Activated gamma-delta T cell treated with anti-CD3 and anti-CD28 coated beads, Interleukin-2, amount 50 U/mL, for 16 hours (primary cell): ENCODE measurements at places on chromosomes 5 and 9.

DNA sequence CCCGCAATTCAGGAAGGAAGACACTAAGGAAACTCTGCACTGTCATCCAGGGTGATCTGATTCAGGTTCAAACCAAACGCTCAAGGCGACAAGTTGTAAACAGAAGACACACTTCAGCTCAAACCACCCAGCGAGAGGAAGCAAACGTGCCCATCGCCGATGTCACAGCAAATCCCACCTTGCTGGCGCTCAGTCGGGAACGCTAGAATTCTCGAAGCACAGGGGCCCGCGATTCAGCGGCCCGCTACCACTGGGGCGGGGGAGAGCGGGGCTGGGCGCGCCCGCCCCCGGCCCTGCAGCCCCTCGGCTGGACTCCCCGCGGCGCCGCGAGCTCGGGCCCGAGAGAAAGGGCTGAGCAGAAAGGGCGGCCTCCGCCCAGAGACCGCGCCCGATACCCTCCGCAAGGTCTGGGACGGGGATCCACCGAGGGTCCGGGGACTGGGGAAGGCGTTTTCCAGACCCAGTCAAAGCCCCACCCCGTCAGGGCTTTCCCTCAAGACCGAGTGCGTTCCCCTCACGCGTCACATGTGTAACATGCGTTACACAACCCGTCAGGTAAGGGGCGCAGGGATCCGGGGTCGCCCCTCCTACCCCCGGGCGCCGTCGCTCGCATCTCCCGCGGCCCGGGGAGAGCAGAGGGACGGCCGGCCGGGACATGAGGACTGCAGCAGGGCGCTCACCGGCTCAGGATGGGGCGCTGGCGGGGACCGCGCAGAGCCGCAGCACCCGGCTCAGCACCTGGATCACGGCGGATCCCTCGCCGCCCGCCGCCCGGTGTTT lies 469 bp downstream of the AGTPBP1 start:
- peak; percentile 44 for DNase-seq

GRCh38 chr9:82601293-82601771 lies 461.6 kb downstream of the RASEF start:
- no peak for DNase-seq

GRCh38 chr9:4657426-4658159 lies 4.5 kb upstream of the PLPP6 start:
- DNase-seq, result no peak

GRCh38 chr9:101093620-101094019 lies 65.1 kb downstream of the PLPPR1 start:
- no peak for DNase-seq

DNA sequence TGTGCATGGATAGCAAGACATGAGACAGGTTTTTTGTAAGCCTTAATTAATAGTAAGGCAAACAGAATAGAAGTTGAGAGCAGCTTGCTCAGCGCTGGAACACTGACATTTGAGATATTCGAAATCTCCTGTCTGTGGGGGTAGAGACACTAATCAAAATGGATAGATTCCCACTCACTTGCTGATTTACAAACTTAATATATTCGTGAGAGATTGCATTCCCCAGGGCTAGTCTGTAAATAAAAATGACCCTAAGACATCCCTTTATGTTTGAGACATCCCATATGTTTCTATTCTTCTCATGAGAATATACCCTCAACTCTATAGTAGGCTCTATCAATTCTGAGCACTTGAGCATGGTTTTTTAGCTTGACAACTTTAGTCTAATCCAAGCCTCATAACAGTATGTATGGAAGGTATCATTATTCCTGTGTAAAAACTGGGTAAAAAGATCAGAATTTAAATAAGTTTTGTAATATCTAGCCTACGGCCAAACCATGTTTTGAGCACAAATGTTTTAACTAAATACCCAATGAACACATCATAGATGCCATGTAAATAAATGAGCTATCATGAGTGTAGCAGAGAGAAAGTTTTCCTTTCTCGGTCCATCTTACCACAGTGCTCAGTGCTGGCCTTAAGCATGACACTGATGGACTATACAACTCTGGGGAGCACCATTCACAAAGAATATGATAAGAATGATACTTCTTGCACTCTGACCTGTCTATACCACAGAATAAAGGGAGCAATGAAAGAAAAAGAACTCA lies 609.2 kb downstream of the PSAT1 start:
- DNase-seq, result no peak

- no peak for DNase-seq
Measured at GRCh38 chr5:180832638-180833068, 28.4 kb downstream of the ZFP62 start.

- DNase-seq, result no peak
Measured at GRCh38 chr9:78573205-78573604, 276.3 kb downstream of the PSAT1 start.

DNA sequence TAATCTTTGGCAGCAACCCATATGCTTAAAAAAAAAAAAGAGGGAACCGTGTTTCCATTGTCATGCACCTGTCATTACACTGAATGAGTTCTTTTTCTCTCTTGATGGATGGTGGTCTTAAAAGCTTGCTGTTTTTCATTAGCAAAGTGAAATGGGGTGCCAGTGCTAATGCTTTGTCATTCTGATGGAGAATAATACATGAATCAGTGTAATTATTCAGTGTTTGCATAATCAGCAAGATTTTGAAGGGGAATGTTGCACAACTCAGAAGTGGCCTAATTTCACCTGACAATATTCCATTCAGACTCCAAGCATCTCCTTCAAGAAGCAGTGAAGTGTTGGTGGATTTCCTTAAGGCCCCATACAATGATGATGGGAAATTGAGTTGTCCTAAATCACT lies 38.1 kb downstream of the MAP1B start:
- no peak for DNase-seq

DNA sequence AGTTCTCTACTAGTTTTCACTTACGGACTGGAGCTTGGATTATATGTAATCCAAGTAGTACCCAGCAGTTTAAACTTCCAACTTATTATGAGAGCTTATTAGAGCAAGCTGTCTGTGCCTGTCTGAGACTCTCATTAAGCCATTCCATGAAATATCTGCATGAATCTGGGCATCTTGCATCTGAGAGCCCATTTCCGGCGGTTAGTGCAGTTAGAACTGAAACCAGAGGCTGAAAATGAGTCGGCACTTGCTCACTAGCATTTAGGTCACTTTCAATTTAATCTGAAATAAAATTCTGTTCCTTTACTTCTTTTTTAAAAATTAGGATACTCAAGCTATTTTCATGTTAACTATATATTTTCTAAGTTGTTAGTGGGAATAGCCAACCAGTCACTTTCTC lies 102.2 kb downstream of the MEGF10 start:
- DNase-seq, result no peak

GRCh38 chr5:74251141-74252035 lies 389.1 kb downstream of the ENC1 start:
- no peak for DNase-seq

DNA sequence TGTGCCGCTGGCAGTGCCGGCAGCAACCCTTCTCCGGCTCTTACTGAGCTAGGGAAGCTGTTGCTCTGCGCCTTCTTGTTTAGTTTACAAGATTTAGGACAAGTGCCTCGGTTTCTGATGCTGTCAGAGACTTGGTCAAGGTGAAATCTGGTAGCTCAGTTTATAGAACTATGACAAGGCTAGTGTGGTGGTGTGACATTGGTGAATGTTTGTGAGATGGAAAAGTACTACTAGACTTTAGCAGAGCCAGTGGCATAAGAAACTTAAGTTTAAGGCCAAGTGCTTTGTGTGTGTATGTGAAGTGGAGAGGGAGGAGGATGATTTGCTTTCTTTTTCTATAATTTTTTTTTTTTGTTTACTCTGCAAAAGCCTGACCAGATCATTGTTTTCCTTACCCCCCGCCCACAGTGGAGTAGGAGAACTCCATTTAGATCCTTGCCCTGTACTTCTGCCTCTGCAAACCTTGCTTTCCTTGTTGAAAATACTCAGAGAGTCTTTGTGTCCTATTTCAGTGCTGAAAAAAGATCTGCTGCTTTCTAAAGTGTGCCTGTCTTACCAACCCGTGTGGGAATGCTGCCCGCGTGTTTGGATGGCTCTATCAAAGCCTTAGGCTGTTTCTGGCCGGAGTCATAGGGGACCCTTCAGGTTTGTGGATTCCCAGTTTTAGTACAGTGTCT lies 75.9 kb downstream of the TRIO start:
- DNase-seq, result no peak

- no peak for DNase-seq
Measured at GRCh38 chr9:14348373-14349145, 34.6 kb upstream of the NFIB start.

- no peak for DNase-seq
Measured at GRCh38 chr5:83628360-83628759, 92.3 kb downstream of the HAPLN1 start.

DNA sequence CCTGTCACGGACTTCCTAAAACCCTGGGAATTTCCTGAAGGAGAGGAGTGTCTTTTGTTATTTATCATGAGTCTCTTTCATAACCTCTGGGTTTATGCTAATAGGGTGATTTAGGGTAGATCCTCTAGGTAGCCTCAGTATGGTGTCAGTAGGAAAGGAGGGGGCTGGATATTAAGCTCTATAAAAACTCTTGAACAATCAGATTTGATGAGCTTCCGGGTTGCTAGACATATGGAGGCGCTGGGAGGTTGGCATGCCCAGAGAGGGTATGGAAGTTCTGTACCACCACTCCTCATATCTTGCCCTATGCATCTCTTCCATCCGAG lies 15.6 kb upstream of the PTBP3 start:
- no peak for DNase-seq

- no peak for DNase-seq
Measured at GRCh38 chr9:34559624-34560455, 29.7 kb downstream of the CNTFR start.

DNA sequence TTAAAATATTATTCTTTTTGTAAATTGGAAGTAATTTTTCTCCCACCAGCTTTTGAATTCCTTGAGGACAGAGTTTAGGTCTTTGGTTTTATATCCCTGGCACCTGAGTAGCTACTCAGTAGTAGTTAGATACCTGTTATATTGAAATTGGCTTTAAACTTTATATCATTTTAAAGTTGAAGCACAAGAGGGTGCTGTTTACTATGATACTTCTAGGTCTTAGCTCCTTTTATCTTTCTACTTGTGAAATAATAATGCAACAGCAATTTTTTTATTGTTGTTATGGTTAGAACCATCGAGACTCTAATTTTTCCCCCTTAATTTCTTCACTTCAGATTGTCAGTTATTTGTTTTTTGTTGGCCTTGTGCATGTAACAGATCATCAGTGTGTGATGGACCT lies 46.3 kb downstream of the AP3S1 start:
- no peak for DNase-seq

GRCh38 chr5:122004201-122004600 lies 42.4 kb downstream of the SRFBP1 start:
- DNase-seq, result no peak

- DNase-seq, result no peak
Measured at GRCh38 chr5:68395302-68395701, 179.7 kb downstream of the PIK3R1 start.

DNA sequence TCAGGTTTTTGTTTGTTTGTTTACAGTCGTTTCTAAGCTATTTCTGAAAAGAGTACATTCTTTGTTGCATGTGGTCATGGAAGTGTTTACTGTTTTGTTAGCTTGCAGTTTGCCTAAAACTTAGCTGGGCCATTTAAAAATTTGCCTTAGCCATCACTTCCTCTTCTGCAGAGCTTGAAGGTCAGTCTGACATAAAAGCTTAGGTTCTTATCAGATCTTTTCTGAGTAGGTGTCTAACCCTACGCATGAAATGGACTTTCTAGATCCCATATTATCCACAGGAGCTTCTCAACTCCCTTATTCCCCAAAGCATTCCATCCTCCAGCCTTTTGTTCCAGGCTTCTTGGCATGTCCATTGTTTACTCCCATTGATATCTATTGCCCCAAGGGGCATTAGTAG lies 90.3 kb downstream of the AP3B1 start:
- DNase-seq, result no peak

GRCh38 chr5:75545131-75545530 lies 33.4 kb downstream of the POLK start:
- no peak for DNase-seq

DNA sequence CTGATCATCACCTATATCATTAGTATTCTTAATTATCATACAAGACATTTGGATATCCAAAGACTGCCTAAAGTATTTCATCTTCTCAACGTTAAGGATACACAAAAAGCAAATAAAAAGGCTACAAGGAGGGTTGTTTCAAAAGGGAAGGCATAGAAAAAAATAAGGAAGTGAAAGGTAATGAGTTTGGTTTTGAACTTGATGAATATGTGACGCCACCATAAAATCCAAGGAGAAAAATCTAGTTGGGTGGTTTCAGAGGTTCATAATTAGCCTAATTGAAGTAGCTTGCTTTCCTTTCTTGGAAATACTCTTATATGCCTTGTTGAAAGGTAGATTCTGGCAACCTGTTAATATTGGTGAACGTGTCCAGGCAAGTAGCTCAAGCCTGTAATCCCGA lies 96.1 kb upstream of the SGCD start:
- DNase-seq, result no peak

GRCh38 chr5:167167191-167167795 lies 1124.2 kb upstream of the WWC1 start:
- no peak for DNase-seq

DNA sequence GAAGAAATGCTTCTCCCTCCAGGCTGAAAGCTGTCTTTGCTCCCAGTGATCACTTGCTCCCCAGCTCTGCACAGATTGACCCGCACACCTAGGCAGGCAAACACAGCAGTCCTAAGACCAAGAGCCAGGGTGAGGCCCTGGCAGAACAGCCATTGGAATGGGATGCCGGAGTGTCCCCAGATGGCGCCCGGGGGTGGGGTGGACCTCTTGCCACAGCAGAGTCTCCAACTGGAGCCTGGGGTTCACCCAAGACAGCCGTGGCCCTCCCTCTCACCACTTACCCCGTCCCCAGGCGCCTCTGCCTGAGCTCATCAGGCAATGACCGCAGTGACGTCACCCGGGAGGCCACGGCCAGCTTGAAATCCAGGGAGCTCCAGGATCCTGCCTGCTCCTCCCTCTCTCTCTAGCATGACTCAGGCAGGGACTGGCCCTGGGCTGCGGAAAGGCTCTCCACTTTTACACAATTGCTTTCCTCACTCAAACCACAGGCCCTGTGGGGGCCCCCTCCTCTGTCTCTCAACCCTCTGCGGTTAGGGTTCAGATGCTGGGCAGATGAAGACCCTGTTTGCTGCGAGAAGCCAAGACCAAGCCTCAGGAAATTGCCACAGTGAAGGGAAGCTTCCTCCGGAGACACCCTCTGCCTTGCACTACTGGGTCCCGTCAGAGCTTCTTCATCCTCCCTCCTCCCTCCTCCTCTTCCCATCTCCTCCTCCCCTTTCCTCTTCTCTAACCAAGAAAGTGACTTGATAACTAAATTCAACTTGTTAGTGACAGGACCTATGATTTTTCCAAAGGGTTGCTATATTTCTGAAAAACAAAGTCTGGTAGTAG lies 24.3 kb upstream of the PTGES start:
- DNase-seq, result no peak

GRCh38 chr9:27276193-27277030 lies 20.5 kb downstream of the EQTN start:
- no peak for DNase-seq

- DNase-seq, result no peak
Measured at GRCh38 chr5:105702323-105702722, 1968.4 kb downstream of the EFNA5 start.

DNA sequence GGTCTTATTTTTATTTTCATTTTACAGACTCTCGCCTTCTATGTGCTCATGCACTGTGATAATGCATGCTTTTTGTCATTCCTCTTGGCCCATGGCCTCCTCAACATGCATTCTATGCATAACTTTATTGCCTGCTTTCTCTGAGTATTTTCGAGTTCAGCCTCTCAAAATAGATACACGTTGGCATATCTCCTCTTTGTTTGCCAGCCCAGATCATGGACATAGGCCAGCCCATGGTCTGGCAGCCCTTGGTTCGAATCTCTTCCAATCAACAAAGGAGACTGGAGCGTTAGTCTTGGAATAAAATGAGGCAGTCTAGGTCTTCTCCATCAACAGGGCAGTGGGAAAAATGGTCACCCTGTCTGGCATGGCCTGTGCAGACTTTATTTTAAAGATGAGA lies 279.5 kb upstream of the ADAMTS16 start:
- no peak for DNase-seq
